ENCODE measurements at places on chromosomes 4 and X.

DNA sequence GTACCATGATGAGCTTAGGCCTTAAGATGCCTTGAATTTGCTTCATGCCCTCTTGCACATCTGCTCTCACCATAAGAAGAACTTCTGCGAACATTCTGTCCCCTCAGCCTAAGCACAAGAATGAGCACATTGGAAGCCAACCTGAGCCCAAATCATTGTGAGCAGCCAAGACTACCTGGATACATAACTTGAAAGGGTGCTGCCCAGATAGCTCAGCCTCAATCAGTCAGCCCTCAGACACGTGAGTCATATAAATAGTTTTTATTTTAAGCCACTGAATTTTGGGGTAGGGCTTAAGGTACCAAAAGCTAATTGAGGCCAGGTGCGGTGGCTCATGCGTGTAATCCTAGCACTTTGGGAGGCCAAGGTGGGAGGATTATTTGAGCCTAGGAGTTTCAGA, 27.5 kb upstream of the BBS12 start:
- no peak for DNase-seq

- DNase-seq: no peak
Measured at GRCh38 chr4:11438647-11439046, 10.0 kb upstream of the HS3ST1 start.

GRCh38 chr4:41381384-41381783, 124.7 kb downstream of the UCHL1 start:
- no peak for DNase-seq

- no peak for DNase-seq
Measured at GRCh38 chrX:57516491-57516890, 75.3 kb upstream of the ZXDB start.

- no peak for DNase-seq
Measured at GRCh38 chr4:38157592-38157991, 197.4 kb downstream of the PTTG2 start.

- no peak for DNase-seq
Measured at GRCh38 chr4:17448689-17449088, 63.2 kb downstream of the QDPR start.

DNA sequence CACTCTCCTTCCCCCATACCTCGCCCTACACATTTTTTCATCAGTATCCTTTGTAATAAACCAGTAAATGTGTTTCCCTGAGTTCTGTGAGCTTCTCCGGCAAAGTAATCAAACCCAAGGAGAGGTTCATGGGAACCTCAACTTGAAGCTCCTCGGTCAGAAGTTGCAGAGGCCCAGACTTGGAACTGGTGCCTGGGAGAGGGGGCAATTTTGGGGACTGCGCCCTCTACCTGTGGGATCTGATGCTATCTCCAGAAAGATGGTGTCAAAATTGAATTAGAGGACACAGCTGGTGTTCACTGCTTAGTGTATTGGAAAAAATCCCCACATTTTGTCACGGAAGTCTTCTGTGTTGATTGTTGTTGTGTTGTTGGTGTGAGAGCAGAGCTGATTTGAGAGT, 70.6 kb downstream of the ATP11C start:
- DNase-seq: no peak

DNA sequence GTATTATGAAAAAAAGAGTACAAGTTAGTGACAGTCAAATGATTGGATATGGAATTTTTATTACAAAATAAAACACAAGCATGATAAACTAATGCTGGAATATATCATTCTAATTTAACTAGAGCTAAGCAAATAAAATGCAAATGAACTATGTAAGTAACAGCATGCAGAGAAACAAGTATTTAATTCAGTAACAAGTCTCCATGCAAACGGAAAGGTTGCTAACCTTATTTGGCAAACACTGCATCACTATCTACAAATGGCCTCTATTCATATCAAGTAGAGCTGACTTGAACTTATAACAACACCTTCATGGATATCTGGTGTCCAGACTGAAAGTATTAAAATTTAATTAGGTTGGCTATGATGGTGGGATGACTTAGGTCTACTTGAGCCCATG, 15.4 kb downstream of the PPM1K start:
- DNase-seq: no peak
